ENCODE measurements at places on chromosomes 5 and 9.

- DNase-seq: no peak
Observed at GRCh38 chr9:134045841-134046544, 20.7 kb downstream of the BRD3OS start.

GRCh38 chr9:124381170-124381945, 33.9 kb downstream of the PSMB7 start:
- DNase-seq: no peak

DNA sequence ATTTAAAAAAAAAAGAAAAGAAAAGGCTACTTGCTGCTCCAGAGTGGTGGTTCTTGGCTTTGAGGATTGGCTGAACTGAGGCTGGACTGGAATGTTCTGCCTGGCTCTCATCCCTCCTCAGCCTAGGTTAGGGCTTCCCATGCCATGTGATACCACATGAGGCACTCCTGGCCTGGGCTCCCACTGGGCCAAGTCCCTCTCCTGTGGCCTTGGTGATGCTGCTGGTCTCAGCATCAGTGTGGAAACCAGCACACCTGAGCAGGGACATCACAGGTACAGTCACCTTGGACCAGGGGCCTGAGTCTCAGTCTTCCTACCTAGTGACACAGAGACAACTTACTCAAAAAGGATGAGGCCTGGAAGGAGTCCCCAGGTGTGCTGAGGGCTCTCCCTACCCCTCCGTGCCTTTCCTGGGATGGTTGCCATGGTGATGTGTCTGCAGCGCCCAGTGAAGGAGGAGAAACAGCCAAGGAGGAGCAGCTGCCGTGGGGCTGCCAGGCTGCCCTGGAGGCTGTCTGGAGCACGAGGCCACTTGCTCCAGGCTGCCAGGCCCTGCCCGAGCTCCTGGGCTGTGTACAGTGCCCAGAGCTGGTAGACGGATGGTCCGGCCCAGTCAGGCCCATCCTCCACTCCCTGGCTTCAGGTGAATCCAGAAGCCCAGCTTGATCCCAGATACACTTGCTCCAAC, 71.0 kb downstream of the WNK2 start:
- DNase-seq: no peak

- no peak for DNase-seq
Observed at GRCh38 chr5:96963267-96963666, 27.4 kb downstream of the LNPEP start.

- DNase-seq: no peak
Observed at GRCh38 chr5:10680876-10681481, 80.1 kb downstream of the DAP start.

DNA sequence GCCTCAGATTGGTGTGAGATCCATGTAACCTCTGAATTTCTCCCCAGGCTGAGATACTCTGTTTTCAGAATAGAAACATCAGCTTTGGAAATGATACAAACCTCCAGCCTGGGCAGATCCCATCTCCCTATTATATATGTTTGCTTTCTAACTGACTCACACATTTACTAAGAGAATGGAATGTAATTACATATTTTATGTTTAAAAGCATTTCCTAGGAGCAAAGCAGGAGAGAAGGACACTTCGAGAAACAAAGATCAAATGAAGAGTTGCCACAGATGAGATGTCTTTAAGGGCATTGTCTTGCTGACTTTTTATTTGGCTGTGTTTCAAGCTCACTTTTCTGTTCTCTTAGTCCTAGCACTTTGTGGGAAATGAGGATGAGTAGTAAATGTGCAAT, 96.3 kb downstream of the CDH18 start:
- no peak for DNase-seq

DNA sequence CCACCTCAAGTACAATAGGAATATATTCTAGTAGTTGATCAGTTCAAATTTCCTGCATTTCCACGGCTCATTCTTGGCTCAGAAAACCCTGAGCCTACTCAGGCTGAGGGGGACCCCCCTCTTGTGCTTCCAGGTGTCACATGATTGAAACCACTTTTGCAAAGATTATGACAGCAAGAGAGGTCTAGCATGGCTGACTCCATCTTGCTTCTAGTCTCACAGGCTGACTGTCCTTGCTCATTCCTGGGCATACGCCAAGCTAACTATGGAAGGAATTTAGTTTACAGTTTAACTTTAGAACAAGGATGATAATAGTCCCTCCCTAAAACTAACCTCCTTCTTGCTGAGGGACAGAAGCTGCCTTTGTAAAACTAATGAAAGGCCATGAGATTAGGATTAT, 154.1 kb downstream of the SNX18 start:
- DNase-seq: no peak

DNA sequence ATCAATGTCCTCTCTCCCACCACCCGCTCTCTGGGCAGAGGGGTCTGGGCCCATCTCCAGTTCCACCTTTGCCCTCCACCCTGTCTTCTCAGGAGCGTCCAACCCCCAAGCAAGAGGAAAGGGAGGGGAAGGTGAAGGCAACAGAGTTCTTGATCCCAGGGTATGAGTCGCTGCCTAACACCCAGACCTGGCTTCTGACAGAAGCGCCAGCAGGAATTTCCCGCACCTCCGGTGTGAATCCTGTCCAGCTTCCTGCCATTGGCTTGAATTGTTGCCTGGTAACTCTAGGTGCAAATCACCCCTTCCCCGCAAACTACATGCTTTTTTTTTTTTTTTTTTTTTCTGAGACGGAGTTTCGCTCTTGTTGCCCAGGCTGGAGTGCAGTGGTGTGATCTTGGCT, 84.2 kb upstream of the IER5L start:
- no peak for DNase-seq
